KBM-7 (cell line): ENCODE measurements at places on chromosomes 2 and 18.

GRCh38 chr2:50018292-50018691, 864.0 kb upstream of the FSHR start:
- DNase-seq, result no peak

GRCh38 chr18:25058521-25058920, 293.4 kb downstream of the ZNF521 start:
- peak; percentile 9 for DNase-seq

- DNase-seq, result no peak
These were observed 592.3 kb downstream of the TRIB2 start for GRCh38 chr2:13308989-13309388.

DNA sequence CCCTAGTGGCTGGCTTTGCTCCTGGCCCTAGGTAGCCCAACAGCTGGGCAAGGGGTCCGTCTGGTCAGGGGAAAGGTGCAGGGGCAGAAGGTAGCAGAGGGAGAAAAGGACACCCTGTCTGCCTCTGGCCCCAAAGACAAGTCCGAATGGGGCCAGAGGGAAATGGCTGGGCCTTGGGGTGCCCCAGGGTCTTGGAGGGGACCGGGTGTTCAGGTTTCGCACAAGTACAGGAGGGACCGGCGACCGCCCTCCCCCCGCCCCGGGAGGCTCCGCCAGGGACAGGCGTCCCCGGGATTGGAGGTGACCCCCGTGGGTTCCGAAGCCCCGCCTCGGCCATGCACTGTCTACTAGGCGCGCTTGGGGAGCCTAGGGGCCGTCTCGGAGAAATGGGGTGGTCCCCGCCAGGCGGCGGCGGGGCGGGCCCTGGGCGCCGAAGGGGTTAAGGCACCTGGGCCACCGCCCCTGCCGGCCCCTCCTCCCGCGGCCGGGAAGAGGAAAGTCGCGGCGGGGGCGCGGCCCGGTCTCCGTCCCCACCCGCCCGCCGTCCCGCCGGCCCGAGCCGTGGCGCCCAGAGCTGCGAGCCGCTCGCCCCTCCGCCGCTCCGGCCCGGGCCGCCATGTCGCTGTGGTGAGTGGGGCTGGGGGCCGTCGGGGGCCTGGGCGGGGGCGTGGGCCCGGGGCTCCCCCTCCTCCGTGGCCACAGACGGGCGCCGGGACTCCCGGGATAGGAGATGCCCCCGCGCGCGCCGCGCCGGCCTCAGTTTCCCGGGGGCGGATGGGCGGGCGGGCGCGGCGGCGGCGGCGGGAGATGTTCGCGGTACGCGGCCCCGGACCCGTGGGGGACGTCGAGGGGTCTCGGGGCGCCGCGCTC, at the start of gene B3GNT7:
Gene B3GNT7 (plus strand): TSS at position 523 of the 870 bp plus-strand sequence. CDS start 94 bp downstream, at position 617.
- no peak for DNase-seq

- DNase-seq, result no peak
These were observed 132.5 kb upstream of the OSR1 start for GRCh38 chr2:19490846-19491435.

- DNase-seq, result peak; percentile 24
These were observed 2.7 kb downstream of the CCDC88A start for GRCh38 chr2:55416786-55417568.

- no peak for DNase-seq
These were observed 25.2 kb downstream of the CASP8 start for GRCh38 chr2:201285499-201285898.

DNA sequence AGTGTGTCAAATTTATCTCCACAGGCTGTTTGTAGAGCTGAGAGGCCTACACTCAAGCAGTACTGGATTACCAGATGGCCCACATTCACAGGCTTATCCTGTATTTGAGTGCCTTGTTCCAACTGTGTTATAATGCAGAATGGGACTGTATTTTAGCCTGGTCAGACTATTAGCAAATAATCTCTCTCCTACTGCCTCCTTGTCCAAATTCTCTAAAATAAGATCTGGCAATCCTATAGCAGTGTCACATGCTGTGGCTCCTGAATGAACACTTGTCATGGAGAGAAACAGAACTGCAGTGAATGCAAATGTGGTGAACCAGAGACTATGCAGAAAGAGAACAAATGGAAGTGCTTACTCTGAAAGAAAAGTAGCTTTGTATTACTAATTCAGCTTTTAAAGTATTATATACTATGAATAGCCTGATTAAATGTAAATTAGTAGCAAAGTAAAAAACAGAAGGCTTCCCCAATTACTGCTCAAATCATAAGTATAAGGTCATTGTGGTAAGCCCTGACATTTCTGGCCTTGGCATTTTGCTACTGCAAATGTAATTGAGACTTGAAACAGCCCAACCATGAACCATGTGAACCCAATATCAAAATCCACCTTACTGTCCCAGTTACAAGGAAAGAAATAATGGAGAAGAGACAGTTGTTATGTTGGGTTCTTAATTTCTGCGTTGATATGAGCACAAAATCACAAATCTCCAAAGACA, 80.0 kb downstream of the MAP4K3 start:
- DNase-seq, result no peak

DNA sequence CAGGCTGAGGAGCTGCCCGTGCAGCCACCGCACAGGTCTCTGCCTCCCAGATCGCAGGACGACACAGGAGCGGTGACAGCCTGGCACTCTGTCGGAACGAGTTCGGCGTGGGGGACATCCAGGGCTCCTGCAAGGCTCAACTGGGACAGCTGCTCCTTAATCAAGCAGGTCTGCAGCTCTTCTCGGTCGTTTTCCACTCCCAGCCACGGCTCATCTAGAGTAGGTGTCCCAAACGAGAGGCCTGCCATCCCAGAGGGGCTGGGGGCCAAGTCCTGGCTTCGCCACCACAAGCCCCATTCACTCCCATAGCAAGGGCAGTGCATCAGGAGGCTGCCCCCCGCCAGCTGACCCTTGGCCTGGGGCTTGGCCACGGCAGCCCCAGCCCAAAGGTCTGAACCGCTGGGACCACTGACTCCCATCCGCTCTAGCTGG, 22.5 kb downstream of the PASK start:
- no peak for DNase-seq

- no peak for DNase-seq
These were observed 15.1 kb downstream of the MFF start for GRCh38 chr2:227340106-227340505.

GRCh38 chr2:207239754-207240494, 74.2 kb upstream of the KLF7 start:
- no peak for DNase-seq

- DNase-seq, result no peak
These were observed 51.8 kb downstream of the MYO3B start for GRCh38 chr2:170229744-170230143.

DNA sequence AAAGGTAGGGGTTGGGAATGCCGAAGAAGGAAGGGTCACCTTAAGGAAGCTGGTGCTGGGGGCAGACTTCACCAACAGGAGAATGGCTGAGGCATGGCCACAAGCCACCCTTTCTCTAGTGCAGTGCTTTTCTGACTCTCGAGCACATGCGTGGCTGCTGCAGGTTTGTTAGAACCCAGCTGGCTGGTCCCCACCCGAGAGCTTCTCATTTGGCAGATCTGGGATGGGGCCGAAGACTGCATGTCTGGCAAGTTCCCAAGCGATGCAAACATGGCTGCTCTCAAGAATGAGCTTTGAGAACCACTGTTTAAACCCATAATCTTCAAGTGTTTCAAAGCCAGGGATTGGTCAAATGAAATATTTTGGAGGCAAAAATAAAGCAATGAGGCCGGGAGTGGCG, 63.2 kb downstream of the LONRF2 start:
- no peak for DNase-seq

GRCh38 chr18:28108254-28108653, 68.7 kb downstream of the CDH2 start:
- DNase-seq, result no peak

DNA sequence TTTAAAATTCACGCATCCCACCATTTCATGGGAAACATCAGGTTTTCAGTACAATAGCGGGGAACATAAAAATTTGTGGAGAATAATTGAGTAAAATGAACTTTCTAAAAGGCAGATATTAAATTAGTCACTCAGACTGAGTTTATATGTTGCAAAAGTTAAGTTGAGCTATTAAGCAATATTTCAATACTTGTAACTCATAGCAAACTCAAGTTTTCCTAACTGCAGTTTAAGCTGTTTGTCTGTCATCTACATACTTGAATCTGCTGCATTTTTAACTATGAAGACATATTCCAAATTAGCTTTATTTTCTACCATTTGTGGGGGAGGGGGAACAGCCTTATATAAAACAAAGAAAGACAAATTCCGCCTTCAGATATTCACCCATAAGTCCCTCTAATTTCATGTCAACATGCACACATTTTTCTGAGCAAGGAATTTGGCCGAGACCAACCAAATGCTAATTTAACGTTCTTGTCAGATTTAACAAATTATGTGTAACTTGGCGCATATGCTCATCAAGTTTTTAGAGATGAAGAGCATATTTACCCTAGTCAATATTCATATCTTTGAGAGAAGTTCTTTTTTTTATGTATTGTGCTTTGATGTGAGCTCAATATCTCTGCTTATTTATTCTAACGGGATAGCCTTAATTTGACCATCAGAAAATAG, 462.9 kb downstream of the TXNL1 start:
- no peak for DNase-seq

DNA sequence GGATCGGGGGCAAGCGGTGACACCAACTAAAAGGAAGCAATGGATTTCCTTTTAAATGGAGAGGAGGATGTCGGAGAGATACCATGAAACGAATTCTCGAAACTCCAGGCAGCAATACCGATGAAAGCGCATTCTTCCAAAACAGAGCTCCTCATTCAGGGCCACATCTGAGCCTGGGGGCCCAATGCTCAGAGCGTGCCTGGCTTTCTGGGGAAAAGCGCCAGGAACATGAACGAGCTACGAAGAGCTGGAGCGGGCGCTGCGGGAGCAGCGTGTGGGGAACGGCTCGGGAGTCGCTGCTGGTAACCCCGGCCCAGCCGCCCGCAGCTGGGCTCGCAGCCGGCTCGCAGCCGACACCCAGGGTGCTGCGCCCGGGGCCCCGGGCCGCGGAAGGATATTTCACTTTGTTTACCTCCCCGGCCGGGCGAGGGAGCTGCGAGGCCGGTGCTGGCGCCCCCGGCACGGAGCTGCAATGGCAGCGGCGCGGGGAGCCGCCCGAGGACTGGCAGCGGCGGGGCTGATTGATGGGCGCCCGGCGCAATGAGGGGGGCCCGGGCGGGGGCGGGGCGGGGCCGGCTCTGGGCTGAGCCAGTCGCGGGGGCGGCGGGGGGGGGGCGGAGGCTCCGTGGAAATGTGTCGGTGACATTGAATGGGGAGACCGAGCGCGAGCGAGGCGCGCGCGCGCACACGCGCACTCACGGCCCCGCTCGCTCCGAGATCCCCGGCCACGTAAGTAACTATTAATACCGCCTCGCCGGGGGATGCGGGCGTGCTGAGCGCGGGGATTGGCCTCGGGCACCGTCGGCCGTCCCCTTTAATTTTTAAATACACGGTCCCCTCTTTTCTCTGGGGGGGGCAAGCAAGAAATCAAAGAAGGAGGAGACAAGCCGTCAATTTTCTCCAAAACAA, at the start of gene TRIB2:
Gene TRIB2 (plus strand): TSS at position 655 of the 909 bp plus-strand sequence. CDS start 1,372 bp downstream, outside the sequence.
- DNase-seq, result peak; percentile 74

DNA sequence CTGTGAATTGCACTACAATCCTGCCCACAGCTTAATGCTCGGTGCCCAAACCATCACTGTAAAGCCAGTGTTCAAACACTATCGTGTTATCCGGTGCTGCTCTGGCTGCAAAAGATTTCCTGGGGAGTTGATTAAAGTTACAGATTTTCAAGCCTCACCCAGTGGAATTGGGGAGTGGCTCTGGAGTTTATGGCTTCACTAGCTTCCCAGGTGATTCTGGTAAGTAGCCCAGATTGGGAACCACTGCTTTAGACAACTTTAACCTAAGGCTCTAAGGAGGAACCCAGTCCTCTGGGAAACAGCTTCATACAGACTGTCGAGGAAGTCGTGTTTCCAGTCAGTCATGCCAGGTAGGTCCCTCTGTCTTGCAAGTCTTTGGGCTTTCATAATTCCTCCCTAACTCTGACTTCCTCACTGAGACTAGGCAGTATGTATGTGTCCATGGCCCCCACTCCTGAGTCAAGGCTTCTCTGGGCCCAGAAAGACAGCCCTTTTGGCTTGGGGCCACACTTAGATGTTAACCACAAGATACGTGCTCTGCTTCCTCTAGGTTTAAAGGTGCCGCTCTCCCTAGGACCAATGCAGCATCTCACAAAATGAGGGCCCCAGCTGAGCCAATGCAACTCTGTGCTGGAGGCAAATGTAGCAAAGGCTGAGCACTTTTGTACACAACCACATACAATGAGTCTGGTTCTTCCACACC, 299.7 kb downstream of the PRKCE start:
- DNase-seq, result no peak

DNA sequence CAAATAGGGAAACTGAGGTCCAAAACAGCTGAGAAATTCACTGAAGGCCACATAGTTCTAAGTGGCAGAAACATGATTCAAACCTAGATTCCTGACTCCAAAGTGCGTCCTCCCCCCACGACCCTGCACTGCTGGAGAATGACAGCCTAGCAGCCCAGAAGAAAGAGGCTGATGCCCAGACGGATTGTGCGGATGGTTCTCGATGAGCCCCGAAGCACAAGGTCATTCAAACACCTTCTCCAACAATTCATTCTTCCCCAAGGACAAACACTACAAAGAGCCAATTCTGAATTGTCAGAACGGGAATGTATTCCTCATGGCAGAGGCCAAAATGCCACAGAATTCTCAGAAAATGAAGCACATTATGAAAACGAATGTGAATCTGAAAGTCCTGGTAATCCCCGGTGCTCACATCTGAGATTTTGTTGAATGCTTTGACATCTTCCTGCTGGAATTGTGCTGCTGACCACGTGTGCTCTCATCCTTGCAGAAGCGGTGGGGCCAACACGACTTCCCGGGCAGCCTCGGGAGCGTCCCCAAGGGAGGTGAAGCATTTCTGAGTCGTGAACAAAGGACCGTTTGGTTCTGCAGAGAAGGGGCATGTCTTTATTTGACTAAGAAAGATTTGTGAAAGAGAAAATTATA, 337.0 kb downstream of the EIPR1 start:
- no peak for DNase-seq

DNA sequence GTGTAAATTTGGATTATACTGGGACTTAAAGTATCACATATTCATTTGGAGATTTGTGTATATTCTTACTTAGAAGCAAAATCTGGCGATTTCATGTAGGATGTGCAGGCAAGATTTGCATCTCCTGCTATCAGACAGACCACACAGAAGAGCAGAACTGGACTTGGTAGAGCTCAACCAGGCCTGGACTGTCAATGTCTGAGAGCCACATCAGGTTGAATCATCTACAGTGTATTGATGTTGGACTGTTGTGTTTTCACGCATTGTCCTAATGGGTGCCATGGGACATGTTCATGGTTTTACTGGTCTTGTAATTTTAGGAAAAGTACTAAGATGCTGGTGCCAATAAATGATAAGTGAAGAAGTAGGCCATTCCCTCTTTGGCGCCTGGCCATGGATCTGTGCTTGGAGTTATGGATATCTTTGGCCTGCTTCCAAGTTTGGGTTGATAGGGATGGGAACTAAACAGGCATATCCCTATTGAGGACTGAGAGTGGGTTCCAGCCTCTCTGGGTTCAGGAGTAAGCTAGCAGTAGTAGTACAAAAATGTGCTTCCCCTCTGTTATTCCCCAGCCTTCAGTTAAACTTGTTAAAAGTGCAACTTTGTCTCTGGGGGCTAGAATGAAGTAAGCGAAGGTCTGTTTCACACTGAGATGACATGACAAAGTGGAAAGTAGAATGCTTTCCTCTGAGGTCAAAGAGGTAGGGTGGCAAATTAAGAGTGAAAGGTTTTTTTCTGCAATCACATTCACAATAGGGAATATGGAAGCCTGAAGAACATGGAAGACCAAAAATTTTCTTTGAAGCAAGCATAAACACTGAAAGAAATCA, 49.2 kb upstream of the NEMP2 start:
- DNase-seq, result no peak

- no peak for DNase-seq
These were observed 144.0 kb downstream of the IKZF2 start for GRCh38 chr2:213007290-213007838.
